ENCODE measurements at places on chromosomes 7 and 10.

DNA sequence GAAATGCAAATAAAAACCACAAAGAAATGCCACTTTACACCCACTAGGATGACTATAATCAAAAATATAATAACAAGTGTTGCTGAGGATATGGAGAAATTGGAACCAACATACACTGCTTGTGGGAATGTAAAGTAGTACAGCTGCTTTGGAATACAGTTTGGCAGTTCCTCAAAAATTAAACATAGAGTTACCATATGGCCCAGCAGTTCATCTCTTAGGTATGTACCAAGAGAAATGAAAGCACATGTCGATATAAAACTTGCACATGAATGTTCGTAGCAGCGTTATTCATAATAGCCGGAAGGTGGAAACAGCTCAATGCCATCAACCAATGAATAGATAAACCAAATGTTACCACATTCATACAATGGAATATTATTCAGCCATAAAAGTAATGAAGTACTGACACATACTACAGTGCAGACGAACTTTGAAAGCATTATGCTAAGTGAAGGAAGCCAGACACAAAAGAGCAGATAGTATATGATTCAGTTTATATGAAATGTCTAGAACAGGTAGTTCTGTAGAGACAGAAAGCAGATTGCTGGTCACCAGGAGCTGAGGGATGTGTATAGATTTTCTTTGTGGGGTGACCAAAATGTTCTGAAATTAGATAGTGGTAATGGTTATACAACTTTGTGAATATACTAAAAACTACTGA lies 12.4 kb downstream of the BCAP29 start:
- no peak for DNase-seq

GRCh38 chr7:147062897-147063296 lies 946.3 kb downstream of the CNTNAP2 start:
- DNase-seq: no peak

- DNase-seq: no peak
Observed at GRCh38 chr10:98485959-98486358, 39.2 kb upstream of the HPS1 start.

GRCh38 chr10:131655101-131655849 lies 245.5 kb upstream of the PPP2R2D start:
- peak; percentile 86 for DNase-seq

DNA sequence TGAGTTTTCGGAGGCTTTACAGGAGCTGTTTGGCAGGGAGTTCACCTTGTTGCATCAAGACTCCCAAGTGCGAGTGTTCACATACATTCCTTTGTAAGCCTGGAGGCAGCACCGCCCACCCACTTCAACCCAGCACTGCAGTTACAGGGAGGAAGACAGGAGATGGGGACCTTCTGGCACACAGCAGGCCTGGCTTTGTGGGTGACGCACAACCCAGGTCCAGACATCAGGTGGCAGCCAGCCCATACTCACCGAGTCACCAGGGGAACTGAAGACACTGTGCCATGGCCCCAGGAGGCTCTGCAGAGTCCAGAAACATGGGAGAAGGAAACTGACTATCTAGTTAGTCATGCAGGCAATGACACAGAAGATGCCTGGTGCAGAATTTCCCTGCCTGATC lies 305.9 kb upstream of the RNF32 start:
- DNase-seq: peak; percentile 25

GRCh38 chr7:37425498-37425897 lies 23.2 kb downstream of the ELMO1 start:
- DNase-seq: no peak

DNA sequence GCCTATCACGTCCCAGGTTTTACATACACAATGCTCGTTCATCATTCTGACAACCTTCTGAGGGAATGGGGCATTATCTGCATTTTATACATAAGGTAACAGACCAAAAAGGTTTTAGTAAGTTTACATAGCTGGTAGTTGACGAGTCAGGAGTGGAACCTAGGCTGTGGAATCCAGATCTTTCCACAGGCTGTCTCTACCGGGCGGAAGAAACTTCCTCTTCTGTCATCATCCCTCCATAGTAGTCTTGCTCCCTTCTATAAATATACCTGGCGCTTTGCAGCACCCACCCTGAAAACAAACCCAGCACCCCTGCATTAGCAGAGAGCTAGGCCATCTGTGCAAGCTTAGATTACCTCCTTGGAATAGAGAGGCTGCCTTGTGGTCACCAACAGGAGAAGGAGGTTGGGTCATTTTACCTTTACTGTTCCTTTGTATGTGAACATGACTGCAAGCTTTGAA lies 1.3 kb downstream of the TSPAN13 start:
- DNase-seq: no peak

DNA sequence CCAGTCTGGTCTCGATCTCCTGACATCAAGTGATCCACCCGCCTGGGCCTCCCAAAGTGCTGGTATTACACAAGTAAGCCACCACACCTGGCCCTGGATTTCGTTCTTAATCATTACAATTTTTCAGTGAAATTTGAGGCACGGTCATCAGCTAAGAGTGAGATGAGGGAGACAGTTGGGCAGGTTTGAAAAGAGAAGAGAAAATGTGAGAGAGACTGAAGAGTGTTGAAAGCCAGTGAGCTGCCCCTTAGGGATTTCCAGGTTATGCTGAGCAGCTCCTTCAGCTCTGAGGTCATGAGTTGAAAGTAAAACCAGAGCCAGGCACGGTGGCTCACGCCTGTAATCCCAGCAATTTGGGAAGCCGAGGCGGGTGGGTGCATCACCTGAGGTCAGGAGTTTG lies 5.9 kb upstream of the UPF2 start:
- DNase-seq: no peak

GRCh38 chr7:45601816-45602540 lies 27.8 kb downstream of the ADCY1 start:
- DNase-seq: no peak

- no peak for DNase-seq
Observed at GRCh38 chr7:57211428-57212100, 79.3 kb upstream of the ZNF479 start.

GRCh38 chr7:1227814-1228544 lies 4.7 kb upstream of the UNCX start:
- no peak for DNase-seq

DNA sequence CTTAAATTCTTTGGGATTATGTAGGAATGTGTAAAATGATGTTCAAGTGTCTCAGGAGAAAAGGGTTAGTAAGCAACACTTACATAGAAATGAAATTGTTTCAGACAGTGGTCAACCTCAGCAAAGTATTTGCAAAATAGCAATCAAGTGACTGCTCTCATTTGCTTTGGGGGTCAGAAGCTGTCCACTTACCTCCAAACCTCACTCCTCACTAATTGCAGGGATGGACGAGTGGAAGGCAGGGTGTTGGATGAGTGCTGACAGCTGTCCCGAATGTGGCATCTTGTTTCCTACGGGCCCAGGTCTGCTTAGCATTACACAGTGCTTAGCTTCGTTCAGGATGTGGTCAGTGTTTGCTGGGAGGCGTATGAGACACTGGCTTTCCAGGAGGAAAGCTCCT lies 437.0 kb downstream of the SUGCT start:
- DNase-seq: no peak

DNA sequence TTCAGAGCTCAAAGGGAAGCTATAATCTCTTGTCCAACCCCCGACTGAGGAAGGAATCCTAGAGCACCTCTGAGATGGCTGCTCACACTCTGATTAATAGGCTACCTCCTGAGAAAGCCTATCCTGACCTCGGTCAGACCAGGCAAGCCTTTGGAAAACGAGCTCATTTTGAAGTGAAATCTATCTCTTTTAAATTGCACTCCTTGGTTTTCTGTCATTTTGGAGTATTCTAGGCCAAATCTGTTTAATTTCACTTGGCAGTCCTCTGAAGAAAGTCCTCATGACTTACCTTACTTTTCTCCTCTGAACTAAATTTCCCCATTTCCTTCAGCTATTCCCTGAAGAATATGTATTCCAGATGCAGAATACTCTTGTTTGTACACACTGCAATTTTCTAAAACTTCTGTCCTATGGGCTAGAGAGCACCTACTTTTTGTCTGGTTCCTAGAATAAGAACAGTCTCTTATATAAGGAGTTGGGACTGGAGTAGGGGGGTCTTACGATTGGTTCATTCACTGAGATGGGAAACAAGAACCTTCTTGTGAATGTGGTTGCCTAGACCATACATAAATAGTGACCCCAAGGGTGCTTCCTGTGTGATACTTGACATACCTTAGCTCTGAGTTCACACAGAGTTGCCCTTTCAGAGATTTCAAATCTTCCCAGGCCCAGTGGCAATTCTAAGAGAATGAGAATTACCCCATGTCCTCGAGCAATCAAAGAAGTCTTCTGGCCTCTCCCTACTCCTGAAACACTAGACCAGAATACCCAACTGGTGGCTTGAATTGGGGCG lies 31.9 kb upstream of the HPS1 start:
- DNase-seq: no peak

- DNase-seq: no peak
Observed at GRCh38 chr7:130667593-130668257, 823 bp downstream of the COPG2 start.

GRCh38 chr7:55307123-55307916 lies 57.8 kb upstream of the LANCL2 start:
- no peak for DNase-seq

DNA sequence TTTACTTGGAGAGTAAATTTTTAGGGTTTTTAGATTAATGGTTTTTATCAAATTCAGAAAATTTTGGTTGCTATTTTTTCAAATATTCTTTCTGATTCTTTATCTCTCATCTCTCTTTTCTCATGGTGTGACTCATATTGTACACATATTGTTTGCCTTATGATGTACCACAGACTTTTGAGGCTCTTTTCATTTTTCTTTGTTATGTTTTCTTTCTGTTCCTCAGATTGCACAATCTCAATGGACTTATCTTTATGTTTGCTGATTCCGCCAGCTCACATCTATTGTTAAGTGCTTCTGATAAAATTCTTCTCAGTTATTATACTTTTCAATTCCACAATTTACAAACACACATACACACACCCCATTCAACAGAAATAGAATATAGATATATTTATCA lies 168.2 kb upstream of the IGFBP3 start:
- no peak for DNase-seq

DNA sequence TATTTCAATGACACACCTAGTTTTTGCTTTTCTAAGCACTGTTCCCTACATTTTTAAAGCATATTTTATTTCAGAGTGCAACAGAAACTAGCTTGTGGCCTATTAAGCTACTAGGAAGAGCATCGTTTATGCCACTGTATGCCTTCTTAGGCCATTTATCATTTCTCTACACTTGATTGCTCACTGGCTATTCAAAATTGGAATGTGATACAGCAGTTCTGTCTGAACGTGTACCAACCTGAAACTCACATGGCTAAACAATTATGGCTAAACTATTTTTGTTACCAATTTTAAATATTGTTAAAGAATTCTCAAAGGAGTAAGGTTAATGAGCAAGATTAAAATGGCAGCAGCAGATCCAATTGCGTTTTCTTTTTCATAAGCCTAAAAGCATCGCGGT lies 105.2 kb downstream of the GSAP start:
- no peak for DNase-seq

GRCh38 chr10:64365663-64366062 lies 844.5 kb downstream of the REEP3 start:
- DNase-seq: no peak

- no peak for DNase-seq
Observed at GRCh38 chr10:69647819-69648218, 17.8 kb downstream of the FAM241B start.

GRCh38 chr10:78802431-78802830 lies 266.3 kb upstream of the ZMIZ1 start:
- no peak for DNase-seq

- no peak for DNase-seq
Observed at GRCh38 chr7:94941844-94942632, 34.6 kb downstream of the PPP1R9A start.

- no peak for DNase-seq
Observed at GRCh38 chr7:44059219-44060090, 5.9 kb downstream of the PGAM2 start.

- DNase-seq: no peak
Observed at GRCh38 chr7:5231116-5231515, 41.1 kb downstream of the WIPI2 start.

GRCh38 chr7:54186336-54186735 lies 355.8 kb upstream of the VSTM2A start:
- no peak for DNase-seq

DNA sequence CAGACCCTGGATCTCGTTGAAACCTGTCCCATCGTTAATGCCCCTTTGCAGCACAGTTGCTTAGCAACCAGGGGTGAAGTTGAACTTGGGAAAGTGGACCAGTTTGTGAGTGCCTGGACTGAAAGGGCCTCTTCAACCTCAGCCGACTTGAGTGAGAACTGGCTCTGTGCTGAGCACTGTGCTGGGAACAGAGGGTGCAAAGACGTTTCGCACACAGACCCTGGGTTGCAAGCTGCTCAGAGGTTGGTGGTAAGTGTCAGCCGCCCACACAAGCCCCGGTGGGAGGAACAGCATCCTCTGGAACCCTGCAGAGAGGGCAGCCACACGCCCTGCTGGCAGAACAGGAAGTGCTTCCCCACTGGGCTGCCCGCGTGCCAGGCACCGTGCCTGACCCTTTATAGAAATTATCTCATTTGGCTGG lies 89.2 kb downstream of the CARD11 start:
- DNase-seq: no peak

DNA sequence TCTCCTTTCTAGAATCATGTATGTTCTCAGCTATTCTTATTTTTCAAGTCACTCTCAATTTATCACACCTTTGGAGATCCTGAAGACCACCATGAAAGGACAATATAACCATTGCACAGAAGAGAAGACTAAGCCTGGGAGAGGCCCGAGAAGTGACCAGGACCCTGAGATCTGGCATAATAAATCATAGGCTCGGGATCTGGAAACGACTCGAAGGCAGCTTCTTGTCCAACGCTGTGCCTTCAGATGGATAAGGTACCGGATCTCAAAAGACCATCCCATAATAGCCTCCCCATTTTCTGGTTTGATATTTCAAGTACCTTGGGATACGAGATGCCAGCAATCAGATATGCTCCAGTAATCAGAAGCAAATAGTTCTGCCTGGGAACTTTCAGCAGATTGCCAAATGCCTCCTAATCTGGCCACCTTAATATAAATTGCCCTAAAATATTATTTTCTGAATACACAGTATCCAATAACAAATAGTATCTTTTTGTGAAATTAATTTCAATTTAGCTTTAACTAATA lies 179.2 kb upstream of the ZMIZ1 start:
- no peak for DNase-seq

DNA sequence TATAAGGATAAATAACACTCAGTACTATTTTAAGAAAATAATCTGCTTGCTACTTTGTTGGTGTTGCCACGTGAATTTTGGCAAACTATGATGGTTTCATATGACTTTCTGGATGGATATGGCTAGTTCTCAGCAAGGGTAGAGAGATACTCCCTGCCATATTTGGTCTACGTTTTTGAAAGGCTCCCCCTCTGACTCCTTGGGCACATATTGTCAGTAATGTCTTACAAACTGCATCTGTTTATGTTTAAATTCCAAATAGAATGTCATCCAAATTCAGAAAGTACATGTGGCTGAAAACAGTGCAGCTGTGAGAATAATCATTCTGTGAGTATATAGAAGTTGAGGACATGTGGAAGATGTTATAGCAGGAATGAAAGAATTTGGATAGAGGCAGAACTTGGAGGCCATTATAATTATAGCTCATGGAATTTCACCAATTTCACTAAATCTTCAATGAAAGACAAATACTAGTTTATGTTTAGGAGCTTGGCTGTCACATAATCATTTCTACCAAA lies 107.8 kb downstream of the SRI start:
- DNase-seq: no peak
